ENCODE measurements at places on chromosomes 2 and 18.

GRCh38 chr2:200702646-200703118, 109.0 kb upstream of the BZW1 start:
- DNase-seq, result no peak

- DNase-seq, result no peak
These were observed 135.4 kb downstream of the PRKCE start for GRCh38 chr2:45786836-45787357.

DNA sequence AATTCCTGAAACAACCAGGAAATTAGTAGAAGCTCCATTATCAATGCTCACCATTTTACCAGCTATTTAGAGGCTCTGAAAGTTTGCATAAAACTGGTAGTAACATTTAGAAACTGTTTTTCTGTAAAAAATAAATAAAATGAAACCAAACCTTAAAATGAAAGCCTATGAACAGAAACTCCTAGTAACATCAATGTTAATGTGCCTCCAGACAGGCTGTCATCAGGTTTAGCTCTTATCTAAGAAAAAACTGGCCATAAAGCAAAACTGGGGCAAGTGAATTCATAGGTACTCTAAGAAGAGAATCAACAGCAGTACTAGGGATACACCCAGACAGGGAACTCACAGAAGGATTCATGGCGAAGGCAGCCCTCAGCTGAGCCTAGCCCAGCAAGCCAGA, 8.0 kb downstream of the E2F6 start:
- DNase-seq, result no peak

DNA sequence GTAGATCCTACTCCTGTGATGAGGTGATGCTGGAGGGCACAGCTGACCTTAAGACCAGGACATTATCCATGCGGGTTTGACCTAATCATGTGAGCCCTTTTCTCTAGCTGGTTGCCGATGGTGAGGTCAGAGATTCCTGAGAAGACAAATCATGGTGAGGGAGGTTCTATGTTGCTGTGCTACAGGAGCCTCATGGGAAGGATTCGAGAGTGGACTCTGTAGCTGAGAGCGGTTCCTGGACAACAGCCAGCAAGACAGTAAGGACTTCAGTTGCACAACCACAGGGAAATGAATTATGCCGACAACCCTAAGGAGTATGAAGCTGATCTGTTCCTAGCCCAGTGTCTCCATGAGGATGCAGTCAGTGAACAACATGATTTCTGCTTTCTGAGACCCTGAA, 80.4 kb downstream of the EPB41L3 start:
- no peak for DNase-seq

DNA sequence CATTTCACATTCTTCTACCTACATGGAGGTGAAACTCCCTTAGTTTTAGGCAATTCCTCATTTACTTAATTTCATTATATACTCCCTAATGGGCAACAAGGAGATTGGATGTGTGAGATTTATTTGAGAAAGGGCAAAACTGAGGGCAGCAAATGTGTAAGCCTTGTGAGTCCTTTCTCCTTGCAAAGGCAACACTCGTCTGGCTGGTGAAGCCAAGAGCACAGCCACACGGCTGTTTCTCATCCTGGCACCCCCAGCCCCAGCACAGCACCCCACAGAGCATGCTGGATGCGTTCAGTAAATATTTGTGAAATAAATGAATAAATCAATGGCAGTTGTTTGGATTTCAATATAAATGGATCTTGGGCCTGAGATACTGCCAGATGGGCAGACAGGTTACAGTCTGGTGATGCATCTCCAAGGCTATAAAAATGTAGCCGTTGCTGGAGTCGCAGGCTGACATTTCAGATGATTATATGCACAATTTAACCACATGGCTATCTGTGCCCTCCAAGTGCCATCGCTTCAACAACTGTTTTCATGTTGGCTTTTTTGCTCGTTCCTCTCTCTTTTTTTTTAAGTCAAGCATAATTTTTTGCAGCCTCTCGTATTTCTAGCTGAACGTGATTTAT, 154.1 kb upstream of the REV1 start:
- DNase-seq, result no peak

GRCh38 chr18:45014047-45014501, 333.4 kb downstream of the SETBP1 start:
- DNase-seq, result no peak

DNA sequence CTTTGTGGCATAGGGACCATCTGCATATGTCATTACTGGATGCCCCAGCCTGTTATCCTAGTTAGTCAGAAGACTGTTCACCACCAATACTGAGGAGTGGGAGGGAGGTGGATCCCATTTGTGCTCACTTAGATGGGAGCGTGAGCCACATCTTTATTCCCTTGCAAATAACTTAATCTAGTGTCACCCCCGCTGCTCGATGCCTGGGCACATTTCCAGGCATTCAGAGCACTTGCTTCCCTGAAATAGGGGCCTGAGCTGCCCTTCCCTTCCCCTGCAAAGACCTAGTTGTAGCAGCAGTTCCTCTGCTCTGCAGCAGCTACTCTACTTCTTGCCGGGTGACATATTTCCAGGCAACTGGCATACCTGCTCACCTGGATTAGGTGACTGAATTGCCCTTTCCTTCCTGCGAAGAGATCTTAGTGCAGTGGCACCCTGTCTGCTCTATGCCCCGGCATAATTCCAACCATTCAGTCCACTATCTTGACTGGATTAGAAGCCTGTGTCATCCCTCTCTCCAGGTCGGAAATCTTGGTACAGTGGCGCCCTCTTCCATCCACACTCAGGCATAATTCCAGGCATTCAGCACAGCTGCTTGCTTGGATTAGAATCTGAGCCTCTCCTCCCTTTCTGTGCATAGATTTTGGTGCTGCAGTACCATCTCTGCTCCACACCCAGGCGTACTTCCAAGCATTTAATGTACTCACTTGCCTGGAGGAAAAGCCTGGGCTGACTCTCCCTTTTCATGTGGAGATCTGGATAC, 1389.1 kb upstream of the TMEFF2 start:
- DNase-seq, result no peak

DNA sequence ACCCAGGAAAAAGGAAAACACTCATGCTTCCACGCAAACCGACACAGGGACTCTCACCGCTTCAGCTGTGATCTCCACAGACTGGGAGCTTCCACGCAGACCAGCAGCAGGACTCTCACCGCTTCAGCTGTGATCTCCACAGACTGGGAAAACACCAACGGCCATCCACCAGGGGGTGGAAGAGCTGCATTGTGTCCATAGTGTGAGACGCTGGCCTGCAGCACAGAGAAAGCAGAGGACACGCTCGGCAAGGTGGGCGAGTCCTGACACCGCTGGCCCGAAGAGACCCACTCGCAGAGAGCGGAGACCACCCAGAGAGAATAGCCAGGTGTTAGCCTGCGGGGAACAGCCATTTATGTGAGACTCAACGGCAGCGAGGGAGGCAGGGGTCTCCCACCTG, 42.5 kb upstream of the NFATC1 start:
- no peak for DNase-seq

GRCh38 chr2:111659361-111660333, 224.3 kb downstream of the ANAPC1 start:
- DNase-seq, result no peak

DNA sequence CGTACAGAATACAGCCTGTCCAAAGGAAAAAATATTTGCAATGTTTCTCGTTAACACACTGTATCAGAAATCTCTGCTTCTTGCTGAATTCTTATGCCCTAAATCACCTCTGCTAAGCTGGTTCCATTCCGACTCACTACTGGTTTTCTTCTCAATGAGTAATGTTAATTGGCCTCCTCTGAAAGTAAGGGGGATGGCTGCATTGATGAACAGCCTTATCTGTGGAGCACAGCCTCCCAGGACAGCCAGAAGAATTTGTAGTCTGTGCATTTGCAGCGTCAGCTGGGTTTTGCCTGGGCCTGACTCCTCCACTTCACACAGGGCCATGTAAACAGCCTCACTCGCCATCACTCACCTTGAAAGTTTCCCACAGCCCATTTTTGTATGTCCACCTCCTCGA, 127.7 kb downstream of the RNF152 start:
- no peak for DNase-seq

DNA sequence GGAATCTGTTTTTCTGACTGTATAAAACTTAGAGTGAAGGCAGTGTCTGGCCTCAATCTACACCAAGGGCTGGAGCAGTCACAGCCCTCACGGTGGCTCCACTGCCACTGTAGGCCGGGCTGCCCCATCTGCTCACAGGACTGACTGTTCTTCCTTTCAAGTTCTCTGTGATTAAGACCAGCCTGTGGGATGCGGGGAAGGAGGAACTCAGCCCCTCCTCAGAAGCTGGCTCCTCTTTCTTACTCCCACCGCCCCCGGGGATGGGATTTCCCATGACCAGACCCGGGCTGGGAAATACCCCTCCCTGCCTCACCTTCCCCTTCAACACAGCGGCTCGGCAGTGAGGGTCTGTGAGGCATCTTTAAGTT, 106.0 kb downstream of the COPS8 start:
- DNase-seq, result no peak

DNA sequence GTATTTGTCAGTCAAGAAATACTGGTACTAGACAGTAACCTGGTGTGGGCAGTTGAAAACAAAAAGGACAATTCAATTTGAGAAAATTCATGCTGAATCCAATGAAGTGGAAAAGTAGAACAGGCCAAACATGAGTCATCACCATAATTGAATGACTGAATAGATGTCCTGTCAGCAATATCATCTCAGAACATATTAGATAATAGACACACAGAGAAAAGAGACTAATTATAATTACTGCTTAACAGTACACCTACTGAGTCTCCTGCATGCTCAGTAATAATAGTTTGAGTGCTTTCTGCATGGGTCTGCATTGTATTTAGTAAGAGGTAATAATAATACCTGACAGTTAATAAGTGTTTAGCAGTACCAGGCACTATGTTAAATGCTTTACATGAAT, 138.6 kb upstream of the ZC3H15 start:
- no peak for DNase-seq

GRCh38 chr2:110840508-110840907, 108.1 kb downstream of the ACOXL start:
- no peak for DNase-seq

- DNase-seq, result peak; percentile 35
These were observed 35.8 kb downstream of the ST3GAL5 start for GRCh38 chr2:85852937-85853498.

- no peak for DNase-seq
These were observed 103.8 kb downstream of the GAREM1 start for GRCh38 chr18:32366586-32367538.

DNA sequence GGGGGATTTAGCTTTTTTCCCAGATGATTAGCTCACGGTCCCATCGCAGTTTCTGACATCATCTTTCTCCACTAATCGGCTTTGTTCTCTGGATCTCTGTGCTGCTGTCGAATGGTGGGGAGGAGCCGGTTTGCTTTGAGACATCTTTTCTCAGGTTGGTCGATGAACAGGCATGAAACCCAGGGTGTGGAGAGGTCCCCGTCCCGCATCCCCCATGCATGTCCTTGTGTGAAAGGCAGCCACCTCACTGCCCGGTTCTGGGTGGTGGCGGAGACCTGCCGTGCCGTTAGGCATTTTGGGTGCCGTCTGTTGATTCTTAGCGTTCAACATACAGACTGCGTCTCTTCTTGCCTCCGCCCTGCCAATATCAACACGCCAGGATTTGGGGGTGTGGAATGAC, 57.8 kb downstream of the CTDP1 start:
- DNase-seq, result no peak

GRCh38 chr18:50203801-50204604, 9.1 kb upstream of the MYO5B start:
- no peak for DNase-seq

DNA sequence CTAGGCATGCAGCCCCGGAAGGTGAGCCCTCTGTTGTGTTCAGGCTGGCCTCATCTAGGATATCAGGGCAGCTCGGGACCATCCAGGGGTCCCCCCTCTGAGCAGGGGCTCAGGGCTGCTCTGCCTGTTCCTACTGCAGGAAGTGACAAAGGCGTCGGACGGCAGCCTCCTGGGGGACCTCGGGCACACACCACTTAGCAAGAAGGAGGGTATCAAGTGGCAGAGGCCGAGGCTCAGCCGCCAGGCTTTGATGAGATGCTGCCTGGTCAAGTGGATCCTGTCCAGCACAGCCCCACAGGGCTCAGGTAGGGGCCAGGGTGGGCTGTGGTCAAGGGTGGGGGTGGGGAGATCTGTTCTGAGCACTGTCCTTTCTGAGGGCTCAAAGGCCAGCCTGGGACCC, 13.1 kb downstream of the KCNIP3 start:
- no peak for DNase-seq

- DNase-seq, result no peak
These were observed 127.7 kb downstream of the RAPGEF4 start for GRCh38 chr2:172863341-172863740.

DNA sequence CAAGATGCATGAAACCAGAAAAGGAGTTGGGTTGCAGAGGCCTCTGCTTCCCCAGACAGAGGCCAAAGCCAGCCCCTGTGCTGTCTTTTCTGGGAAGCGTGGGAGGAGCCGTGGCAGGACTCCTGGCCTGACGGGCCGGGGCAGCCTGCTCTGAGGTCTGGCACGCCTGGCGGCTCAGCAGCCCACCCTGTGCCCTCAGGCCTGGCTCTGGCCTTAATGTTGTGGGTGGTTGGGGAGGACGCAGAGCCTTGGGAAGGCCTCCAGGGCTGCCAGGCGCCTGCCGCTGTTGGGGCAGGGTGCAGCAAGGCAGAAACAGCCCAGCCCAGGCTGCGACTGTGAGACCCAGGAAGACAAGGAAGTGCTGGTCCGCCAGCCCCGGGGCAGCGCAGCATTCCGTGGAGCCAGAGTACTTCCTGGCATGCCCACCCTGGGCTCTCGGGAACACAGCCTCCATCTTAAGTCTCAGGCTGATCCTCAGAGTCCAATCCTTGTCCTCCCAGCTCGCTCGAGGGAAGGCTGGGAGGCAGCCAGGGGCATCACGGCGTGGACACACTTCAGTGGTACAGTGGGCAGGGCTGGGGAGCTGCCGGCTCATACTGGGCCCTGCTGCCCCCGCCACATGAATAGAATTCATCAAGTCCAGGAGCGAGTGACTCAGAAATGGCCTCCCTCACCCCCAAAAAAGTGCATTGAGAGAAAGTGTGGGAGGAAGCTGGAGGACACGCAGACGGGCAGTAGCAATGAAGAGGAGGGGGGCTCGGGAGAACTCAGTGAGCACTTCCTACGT, 72.6 kb downstream of the EMX1 start:
- no peak for DNase-seq

GRCh38 chr2:120551522-120551921, 184.1 kb upstream of the GLI2 start:
- no peak for DNase-seq
